ENCODE measurements at places on chromosomes 2 and 18.

- no peak for DNase-seq
Measured at GRCh38 chr2:66772618-66773017, 337.7 kb downstream of the MEIS1 start.

DNA sequence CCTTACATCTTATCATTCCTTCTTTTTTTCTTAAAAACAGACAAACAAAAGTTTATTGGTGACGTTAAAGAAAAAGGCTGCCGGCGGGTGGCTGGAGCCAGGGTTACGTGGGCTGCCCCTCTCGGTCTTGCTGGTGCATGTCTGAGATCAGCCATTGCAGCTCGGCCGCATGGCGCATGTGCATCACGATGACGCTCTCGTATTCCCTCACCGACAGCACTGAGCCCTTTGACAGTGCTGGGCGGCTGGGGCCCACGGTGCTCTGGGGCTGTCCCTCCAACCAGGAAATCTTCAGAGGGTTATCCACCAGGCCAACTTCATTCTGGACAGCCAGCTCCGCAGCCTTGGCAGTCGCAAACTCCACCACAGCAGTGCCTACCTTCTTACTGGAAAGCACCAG is 1081.8 kb upstream of the TMEFF2 start:
- no peak for DNase-seq

DNA sequence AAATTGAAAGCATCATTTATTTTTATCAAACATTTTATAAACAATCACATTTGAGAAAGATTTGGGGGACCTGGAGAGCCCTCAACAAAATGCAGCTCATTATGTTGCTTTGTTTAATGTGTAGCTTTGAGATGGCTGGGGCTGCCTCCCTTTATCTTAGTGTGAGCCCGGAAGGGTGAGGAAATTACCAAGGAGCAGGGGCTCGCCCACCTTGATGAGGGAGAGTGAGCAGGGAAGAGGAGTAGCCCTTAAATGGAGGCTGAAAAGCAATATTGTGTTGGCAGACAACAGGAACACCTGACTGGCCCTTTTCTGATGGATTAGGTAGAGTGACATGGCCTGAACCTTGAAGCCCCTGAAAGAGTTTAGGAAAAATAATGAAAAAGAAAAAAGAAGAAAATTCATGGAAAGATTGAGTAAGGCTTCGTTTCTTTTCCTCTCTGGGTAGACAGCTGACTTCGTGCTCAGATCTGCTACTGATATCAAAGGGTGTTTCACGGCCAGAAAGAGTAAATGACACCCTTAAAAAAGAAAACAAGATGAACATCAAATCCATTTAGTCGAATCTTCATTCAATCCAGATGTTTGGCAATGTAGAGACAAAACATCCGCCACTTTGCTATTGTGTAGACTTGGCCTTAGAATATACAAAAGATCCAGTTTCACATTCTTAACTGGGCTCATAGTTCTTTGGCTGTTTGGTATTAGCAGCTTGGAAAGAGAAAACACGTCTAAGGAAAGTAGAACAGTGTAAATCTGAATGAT is 206.5 kb upstream of the TCF4 start:
- DNase-seq: no peak

DNA sequence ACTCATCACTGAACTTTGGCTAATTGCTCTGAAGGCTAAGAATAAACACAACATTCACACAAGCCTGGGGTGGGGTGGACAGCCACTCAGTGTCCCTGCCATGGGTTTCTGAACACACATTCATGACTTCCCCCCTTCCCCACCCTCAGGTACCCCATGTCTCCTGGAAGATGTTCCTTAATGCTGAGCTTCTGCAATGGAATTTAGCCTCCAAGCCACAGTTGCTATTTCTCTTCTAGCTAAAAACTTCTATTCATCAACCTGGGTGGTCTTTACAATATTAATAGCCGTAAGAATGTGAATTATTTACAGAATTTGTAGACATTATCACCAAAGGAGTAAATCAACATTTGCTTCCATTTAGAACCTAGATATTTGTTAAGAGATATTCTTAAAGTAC is 175.1 kb downstream of the ACKR3 start:
- no peak for DNase-seq

- DNase-seq: no peak
Measured at GRCh38 chr18:74868461-74868860, 270.8 kb downstream of the ZNF407 start.

DNA sequence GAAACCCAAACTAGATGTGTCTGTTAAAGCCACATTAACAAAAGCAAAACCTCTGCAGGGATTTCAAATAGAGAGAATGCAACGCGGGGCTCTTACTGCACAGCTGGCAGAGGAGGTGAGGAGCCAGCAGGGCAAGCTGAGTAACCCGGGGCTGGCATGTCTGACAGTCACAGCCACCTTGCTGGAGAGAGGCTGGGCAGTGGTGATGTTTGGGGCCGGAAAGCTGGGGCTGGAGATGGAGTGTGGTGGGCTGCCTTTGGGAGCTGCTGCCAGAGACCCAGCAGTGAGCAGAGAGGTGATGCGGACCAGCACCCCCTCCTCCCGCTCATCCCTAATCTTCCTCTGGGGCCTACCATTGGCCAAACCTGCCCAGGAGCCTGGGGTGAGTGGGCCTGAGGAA is 204.5 kb upstream of the ARL4C start:
- DNase-seq: no peak

DNA sequence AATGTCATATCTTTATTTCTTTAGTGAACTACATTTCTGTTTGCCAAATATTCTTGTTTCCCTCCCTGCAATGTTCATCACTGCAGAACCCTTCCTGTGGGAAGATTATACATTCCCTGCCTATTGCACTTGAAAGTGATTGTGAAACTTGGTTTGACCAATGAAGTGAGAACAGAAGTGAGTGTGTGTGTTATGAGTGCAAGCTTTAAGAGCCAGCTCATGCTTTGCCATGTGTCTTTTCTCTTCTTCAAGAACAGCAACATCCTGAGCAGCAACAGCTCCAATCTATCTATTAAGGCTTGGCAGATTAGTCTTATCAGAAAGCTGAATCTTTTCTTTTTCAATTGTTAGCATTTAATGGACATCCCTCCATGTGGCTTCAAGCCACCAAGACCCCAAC is 42.0 kb upstream of the UBE2E3 start:
- no peak for DNase-seq

DNA sequence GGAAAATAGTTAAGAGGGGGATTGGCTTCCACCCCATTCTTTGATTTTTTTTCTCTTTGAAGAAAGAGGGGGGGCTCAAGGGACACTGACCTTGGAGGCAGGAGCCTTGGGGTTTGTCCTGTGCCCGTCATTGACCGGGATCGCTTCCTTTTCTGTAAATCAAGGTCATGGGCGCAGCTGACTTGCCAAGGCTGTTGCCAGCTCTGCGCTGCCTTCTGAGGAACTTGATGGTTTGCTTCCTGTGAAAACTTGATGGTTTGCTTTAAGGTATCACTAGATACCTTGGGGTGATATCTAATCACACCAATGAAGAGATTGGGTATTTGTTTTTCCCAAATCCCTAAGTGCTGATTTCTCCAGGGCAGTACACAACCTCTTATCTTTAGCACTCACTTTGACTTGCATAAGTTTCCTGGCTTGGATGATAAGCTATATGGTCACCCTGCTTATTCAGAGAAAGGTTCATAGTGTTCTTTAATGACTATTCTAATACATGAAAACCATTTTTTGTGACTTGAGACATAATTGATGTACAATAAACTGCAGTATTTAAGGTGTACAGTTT is 56.0 kb downstream of the DGKD start:
- DNase-seq: no peak

- no peak for DNase-seq
Measured at GRCh38 chr2:164954186-164954585, 1.1 kb downstream of the SLC38A11 start.

DNA sequence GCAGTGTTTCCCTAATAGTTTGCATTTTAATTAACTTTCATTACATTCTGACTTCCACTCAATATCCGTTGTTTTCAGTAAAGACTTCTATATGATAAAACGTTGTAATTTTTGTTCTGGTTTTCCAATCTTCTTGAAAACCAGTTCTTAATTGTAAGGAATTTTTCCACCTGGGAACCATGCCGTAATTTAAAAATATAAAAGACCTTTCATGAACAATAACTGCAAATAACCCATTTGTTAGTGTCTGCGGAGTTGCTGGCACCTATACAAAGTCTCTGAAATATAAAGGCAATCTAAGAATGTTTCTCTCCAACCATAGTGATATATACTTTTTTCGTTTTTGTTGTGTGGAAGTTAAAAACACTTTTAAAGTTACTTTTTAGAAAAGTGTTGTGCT is 7.7 kb upstream of the SATB2 start:
- DNase-seq: no peak

- no peak for DNase-seq
Measured at GRCh38 chr2:49943944-49944778, 789.8 kb upstream of the FSHR start.

- no peak for DNase-seq
Measured at GRCh38 chr2:119316066-119316465, 50.6 kb downstream of the C2orf76 start.

DNA sequence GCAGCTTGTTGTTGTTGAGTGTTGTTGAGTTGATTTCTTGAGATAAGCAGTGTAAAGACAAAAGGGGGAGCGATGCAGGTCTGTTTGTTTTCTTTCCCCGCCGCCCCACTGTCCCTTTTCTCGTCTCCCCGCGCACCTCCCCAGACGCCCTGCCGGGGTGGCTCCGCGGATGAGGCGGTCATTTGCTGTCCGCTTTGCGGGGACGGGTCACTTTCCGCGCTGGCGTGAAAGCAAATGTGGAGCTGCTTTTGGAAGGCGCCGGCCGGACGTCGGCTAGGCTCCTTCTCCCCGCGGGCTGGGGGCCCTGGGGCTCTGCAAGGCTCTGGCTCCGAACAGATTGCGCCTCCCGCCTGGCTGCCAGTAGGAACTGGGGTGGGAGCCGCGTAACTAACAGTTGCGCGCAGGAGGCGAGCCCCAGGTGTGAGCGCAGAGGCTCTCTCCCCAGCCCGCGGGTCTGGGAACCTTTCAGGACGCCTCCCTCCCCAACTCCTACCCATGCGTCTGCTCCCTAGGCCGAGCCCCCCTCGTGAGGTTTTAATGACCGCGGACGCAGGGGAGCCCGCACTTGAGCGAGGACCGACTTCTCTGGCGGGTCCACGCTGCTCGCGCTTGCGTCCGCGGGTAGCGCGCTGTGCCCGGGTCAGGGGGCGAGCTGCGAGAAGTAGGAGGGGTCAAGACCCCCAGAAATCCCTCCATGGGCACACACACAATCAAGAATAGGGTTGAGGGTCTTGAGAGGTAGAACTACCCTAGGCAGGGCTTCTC is 146.6 kb downstream of the MEIS1 start:
- DNase-seq: no peak

- no peak for DNase-seq
Measured at GRCh38 chr2:95719473-95720060, 127.8 kb downstream of the TRIM43 start.

DNA sequence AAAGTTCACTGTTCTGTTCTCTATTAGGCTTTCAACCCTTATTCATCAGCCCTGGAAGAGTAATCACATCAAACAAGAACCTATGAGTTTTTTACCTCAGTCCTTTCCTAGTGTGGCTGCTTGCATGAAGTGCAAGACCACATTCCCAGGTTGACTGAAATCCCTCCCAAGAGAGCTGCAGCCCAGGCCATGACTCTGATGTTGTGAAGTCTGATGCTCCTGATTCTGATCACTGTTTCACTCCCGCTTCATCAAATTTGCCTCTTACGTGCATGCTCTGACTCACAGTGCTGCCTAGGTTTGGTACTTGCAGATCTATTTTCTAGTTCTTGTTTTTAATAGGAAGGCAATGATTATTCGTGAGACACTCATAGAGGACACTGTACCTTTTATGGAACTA is 58.2 kb upstream of the DSEL start:
- no peak for DNase-seq

DNA sequence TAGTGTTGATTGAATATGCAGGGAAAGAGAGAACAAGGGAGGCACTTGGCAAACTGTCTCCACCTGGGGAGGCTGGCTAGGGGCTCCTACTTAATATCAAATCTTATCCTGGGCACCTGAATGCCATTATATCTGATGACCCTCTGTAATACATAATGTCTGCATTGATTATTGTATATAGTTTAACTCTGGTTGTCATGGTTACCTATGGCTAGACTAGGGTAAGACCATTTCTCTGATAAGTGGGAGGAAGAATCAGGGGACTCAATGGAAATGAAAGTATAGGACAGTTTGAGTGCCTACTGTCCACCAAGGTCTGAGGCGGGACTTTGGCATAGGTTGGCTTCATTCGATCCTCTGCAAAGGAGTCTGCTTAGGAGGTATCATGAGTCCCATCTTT is 7.2 kb upstream of the TET3 start:
- no peak for DNase-seq

- no peak for DNase-seq
Measured at GRCh38 chr2:105388971-105389381, 9.9 kb downstream of the FHL2 start.

- no peak for DNase-seq
Measured at GRCh38 chr18:44957461-44957860, 276.8 kb downstream of the SETBP1 start.

GRCh38 chr2:96874198-96874831 is 4.4 kb upstream of the SEMA4C start:
- DNase-seq: no peak

- no peak for DNase-seq
Measured at GRCh38 chr2:163657281-163657656, 78.5 kb downstream of the FIGN start.

DNA sequence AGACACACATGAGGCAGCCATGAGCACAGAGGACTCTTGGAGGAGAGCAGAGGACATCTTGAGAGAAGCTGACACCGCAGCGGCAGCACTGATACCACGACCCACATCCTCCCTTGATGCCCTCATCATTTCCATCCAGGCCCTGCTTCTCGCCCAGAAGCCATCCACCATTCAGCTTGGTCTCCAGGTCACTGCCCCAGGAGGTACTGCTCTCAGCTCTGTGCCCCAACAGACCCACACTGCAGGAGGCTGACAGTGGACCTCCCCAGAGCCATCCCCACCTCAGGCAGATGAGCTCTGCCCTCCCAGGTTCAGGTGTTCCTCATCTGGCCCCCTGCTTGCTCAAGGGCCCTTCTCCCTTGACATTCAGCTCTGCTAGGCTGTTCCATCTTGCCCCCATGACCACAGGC is 74.9 kb downstream of the ACKR3 start:
- no peak for DNase-seq

- no peak for DNase-seq
Measured at GRCh38 chr2:152387041-152387440, 52.1 kb downstream of the FMNL2 start.

GRCh38 chr18:22465859-22466457 is 48.2 kb upstream of the CTAGE1 start:
- DNase-seq: no peak

- DNase-seq: no peak
Measured at GRCh38 chr2:96423291-96423690, 81.9 kb downstream of the NEURL3 start.

- DNase-seq: no peak
Measured at GRCh38 chr18:56563568-56563967, 74.8 kb downstream of the TXNL1 start.

Measured in C1 segment of cervical spinal cord (tissue), 14 donors.